ENCODE measurements at places on chromosomes 6 and 20.

GRCh38 chr6:156587751-156588301 lies 189.4 kb upstream of the ARID1B start:
- DNase-seq: no peak

DNA sequence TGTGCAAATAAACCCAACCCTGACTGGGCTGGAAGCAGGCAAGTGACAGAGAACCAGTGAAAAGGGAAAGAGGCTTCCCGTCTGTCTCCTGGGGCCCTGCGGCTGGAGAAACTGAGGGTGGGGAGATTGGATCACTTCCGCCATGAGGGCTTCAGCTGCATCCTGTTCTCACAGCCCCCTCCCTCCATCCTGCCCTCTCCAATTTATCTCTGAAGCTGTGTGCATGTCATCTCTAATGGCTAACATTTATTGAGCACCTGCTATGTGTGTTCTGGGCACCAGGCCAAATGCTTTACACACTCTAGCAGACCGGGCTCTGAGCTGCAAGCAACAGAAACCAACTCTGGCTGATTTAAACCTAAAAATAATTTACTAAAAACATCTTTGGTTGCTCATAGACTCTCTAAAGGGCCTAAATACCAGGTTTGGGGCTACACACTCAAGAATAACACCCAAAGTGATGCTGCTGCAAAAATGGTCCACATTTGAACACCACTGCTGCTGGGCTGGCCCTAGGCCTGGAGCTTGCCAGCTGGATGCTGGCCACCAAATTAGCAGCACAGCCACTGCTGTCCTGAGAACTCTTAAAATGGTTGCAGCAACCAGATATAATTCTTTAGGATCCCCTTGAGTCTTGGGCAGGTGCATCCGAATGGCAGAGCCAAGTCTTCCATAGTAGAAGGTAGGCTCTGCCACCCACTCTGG lies 123.6 kb upstream of the LRFN2 start:
- no peak for DNase-seq

- DNase-seq: no peak
Observed at GRCh38 chr6:85482206-85482904, 32.5 kb downstream of the NT5E start.

DNA sequence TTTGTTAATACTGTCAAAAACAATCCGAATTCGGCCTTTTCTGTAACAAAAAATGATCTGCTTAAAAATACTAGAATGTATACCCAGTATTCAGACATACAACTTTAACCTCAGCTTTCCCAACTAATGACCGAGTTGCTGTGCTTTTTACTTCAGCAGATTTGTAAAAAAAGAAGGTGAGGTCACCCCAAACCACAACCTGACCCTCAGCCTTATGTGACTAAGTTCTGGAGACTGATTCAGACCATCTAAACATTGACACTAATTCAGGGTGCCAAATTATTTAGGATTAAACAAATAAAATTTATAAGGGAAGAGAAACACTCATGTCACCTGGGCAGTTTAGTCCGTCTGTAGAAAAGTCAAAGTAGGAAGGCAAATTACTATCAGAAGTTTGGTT lies 7.7 kb downstream of the CCN6 start:
- DNase-seq: no peak

DNA sequence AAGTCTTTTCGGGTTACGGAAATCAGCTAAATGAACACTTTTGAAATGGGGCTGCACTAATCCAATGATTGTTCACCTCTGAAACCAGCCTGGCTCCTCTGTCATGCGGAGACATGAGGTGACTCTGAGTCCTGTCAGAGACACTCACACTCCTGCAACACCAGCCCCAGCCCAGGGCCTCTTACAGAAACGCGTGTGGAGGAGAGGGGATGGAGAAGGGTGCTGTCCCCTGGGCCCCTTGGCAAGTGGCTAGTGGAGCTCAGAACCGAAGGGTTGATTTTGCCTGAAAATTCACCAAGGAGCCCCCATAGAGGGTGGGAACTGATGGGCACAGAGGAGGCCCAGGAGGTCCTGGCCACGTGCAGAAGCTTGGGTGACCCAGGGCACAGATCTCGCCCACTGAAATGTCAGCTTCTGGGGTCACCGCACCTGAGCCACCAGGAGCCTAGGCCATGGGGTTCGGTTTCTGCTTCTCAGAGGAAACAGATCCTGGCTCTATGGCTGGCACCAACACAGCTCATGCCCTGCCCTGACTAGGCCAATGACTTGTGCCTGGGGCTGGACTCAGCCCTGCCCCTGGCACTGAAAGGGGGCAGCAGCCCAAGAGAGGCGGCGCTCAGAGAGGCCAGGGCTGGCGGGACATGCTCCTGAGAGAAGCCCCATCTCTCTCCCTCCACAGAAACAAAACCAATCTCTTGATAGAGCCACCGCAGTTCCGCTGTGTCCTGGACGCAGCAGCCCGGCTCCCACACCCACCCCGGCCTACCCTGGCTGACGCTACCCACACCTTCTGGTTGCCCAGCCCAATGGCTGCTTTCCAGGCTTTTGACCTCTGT lies 144.7 kb downstream of the ERMARD start:
- peak; percentile 26 for DNase-seq

- DNase-seq: peak; percentile 28
Observed at GRCh38 chr20:4883051-4883450, 118.3 kb downstream of the SLC23A2 start.

- DNase-seq: no peak
Observed at GRCh38 chr6:5723841-5724691, 282.7 kb downstream of the NRN1 start.

DNA sequence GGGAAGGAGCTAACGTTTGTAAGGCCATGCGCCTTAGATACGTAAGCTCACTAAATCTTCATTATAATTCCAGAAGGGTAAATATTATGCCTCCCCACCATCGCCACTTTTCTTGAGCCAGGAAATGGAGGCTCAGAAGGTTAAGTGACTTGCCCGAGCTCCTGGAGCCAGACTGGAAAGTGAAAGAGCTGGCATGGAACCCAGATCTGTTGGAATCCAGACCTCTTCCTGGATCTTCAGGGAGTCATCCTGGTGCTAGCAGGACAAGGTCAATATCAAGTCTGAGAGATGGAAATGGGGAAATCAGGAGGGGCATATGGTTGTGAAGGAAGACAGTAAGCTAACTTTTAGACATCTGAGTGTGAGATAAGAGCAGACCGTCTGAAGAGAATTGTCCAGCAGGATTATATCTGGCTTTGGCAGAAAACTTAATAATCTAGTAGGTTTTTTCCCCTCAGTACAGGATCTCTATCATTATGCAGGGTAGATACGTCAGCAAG lies 6.2 kb downstream of the TMEM200A start:
- DNase-seq: no peak

DNA sequence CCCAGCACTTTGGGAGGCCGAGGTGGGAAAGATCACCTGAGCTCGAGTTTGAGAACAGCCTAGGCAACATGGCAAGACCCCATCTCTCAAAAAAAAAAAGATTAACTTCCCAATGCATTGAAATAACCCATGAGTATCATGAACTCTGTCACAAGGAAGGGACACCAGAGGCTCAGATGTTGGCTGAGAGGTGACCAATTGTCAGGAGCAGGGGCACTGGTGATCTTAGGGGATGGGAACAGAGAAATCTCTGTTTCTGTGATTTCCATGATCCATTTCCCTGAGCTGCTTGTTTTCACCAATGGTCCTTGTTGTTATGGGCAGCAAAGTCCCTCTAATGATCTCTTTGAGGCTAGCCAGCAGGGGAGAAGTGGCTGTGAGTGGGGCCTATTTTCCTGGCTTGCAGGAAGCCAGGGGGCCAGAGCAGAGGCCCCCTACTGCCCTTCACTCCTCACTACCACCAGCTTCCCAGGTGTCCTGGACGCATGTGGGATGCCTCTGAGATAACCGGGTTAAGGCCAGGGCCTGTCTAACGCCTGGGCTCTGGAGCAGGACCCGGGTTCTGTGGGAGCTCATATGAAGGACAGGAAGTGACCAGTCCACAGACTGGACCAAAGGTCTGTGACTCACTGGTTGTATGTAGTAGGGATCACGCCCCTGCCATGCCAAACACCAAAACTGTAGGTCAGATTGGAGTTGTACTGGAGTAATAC lies 54.4 kb downstream of the PCNA start:
- no peak for DNase-seq

- DNase-seq: peak; percentile 77
Observed at GRCh38 chr6:107820338-107821261, 3.5 kb downstream of the SCML4 start.

DNA sequence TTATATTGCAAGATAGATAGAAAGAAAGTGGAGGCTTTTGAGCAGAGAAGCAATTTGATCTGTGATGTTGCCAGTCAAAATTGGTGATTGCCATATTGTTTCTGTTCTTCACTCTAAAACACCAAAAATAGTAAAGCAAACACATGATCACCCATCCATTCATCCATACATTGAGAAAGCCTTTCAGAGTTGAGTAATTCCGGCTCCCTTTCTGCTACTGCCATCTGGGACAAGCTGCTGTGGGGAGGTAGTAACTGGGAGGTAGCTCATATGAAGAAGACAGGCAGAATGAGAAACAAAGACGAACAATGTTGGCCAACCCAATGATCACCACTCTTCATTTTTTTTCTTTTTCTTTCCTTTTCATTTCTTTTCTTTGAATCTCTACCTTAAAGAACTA lies 51.1 kb upstream of the HBS1L start:
- DNase-seq: no peak

DNA sequence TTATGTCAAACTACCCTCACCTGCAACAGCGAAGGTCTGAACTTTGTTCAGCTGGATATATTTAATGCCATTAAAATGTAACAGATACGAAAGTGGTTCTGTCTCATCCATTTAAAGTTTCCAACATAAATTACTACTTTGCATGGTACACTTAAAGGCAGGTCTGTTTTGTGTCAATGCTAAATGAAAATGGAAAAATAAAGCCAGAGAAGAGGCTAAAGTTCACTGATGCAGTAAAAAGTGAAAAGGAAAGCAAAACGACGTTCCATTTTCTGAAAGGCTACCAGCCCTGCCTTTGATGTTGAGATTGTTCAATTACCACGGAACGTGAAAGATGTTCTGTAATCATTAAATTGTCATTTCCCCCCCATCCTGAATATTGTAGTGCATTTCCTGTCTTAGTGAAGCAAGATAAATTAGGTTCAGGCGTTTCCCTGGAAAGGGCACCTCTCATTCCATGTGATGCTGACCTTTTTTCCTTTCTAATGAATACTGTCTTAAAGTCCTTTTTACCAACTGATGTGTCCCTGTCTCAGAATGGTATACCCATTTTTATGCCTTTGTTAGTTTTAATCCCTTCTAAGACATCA lies 334.7 kb upstream of the JAG1 start:
- no peak for DNase-seq

- no peak for DNase-seq
Observed at GRCh38 chr6:4017834-4018170, 61.1 kb downstream of the FAM217A start.

DNA sequence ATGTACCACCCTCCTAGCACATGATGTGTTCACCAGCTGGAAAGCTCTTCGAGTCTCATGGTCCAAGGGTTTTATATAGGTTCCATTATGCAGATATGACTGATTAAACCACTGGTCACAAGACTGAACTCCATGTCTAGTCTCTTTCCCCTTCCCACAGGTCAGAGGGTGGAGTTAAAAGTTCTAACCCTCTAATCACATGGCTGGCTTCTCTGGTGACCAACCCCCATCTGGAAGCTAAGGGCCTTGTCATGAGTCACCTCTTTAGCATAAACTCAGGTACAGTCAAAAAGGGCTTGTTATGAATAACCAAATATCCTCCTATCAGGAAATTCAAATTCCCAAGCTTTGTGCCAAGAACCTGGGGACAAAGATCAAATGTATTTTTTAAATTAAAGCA lies 52.0 kb upstream of the KLHL31 start:
- DNase-seq: no peak

- DNase-seq: no peak
Observed at GRCh38 chr6:91824331-91824730, 1237.5 kb upstream of the MAP3K7 start.

DNA sequence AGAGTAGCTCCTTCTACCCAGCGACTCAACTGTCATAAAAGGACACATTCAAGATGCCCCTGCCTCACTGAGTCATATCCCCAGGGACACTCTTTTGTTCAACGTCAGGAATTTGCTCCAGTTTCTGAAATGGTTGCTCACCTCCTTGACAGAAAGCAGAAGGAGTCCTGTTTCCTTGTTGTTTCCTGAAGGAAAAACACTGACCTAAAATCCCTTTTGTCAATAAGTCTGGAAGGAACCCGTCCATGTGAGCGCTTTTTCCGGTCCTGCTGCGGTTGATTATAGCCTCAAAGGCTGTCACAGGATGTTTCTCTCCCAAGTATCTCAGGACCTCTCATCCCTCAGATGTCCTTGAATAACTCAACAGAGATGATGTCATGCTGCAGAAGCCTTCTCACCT lies 113.6 kb upstream of the PLEKHG1 start:
- no peak for DNase-seq

DNA sequence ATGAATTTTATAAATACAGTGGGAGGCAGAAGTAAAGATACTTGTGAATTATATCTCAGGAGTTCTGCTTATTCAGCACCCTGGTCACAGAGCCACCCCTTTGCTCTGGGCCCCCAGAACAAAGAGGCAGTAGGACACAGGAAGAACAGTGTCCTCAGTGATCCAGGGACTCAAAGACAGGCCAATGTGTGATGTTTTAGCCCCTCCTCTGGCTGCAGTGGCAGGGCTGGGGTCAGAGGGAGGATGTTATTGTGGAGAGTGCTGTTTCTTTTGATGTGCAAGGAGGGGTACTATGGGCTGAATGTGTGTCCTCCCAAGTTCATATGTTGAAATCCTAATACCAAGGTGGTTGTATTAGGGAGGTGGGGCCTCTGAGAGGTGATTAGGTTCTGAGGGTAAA lies 74.1 kb upstream of the MAP3K7 start:
- DNase-seq: no peak

DNA sequence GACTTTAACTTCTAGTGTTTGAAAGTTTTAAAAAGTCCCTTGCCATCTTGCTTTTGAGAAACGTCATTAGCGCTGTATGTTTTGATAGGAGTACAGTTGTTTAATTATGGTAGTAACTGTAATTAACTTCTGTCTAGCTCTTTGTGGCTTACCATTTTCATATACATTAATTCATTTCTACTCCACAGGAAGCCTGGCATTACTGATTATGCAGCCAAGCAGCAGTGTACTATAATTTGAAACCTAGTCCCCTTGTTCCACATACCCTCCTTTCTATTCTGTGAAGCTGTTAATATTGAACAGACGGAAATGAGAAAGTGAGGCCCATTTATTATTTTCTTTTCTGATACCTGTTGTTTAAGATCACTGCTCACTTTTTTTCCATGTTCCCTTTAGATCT lies 235.4 kb downstream of the CDKAL1 start:
- no peak for DNase-seq

- DNase-seq: no peak
Observed at GRCh38 chr6:128412680-128413079, 107.7 kb downstream of the PTPRK start.

- DNase-seq: no peak
Observed at GRCh38 chr20:40192081-40192480, 497.0 kb downstream of the MAFB start.
